Right ventricle myocardium superior (tissue), 1 donor: ENCODE measurements at places on chromosomes 16 and 17.

- no peak for DNase-seq
Observed at GRCh38 chr17:80018917-80019651, 16.6 kb downstream of the TBC1D16 start.

- no peak for DNase-seq
Observed at GRCh38 chr17:32806646-32807045, 70.3 kb downstream of the MYO1D start.

DNA sequence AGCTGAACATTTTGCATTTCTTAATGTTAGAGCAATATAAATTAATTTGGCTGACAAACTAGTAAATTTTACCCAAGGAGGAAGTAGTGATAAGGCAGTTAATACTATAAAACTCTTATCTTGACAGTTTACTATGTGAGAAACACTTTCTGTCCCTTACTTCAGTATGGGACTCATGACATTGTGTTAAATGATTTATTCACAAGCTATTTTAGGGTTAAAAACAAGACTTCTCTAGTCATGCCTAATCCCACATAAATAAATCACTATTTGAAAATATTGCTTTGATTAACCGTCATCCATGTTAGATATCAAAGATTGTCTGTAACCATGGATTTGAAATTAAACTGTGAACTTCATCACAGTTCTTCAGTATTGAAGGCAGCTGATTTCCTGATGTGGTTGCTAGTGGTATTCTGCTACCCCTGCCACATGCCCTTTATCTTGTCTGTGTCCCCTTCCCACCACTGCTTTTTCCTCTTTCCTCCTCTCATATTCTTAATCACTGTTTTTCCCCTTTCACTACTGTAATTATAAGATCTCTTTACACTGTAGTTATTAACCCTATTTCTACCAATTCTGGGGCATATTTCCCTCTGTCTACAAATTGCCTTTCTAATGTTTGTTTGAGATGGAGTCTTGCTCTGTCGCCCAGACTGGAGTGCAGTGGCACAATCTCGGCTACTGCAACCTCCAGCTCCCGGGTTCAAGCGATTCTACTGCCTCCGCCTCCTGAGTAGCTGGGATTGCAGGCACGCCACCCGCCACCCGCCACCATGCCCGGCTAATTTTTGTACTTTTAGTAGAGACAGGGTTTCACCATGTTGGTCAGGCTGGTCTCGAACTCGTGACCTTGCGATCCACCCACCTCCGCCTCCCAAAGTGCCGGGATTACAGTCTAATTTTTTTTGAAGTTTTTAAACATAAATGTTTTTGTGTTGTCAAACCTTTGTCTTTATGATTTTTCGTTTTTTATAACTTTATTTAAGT lies 95.6 kb downstream of the STXBP4 start:
- no peak for DNase-seq

DNA sequence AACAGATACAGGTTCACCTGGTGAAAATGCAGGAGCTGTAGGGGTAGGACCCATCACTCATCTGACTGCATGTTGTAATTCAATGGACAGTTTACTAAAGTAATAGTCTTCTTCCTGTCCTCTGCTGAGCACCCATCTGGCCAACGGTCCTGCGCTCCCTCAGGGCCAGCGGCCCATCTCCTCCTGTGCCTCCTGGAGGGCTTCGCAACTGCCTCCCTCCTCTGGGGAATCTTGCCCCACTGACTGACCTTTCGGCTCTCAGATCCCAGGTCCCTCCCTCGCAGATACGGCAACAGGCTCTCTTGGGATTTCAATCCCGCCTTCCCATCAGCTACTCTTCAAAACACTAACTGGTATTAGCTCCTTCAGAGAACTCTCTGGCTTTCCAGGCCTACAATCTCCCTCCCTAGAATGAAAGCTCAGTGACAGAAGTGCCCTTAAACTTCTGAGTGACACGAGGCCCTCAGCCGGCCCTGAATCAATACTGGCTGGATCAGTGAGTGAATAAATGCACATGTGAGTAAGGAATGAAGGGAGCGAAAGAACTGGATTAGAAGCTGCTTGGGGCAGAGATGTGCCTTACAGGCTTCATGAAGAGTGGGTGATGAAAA lies 1.3 kb downstream of the PEMT start:
- no peak for DNase-seq

DNA sequence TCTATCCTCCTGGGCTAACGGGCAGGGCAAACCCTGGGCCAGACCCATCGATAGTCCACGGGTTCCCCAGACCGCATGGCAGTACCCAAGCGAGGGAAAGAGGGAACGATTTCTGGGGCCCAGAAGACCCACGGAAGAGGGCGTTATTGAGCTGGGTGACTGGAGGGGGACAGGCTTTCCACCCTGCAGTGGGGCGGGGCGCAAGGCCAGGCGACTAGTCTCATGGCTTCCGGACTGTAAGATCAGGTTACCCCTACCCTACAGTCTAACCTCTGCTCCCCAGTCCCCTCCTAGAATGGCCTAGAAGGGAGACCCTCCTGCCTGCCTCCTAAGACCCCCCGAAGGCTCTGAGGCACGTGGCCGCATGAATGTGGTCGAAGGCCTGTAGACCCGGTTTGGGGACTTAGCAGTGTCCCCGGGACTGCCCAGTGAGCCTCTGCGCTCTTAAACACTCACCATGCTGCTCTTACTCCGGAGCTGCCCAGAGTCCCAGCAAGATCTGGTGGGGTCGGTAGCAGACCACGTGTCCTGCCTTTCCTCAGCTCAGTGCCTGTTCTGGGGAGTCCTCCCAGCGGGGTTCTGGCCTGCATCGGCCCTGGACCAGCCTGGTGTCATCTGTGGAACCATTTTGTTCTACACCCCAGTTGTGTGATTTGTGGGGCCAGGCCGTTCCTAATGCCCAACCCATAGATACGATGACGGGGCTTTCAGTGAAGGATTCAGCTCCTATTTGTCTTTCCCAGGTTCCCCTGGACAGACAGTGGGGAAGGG lies 13.2 kb upstream of the AURKB start:
- DNase-seq, result peak; percentile 83

GRCh38 chr16:5533321-5533888 lies 435.8 kb upstream of the EEF2KMT start:
- no peak for DNase-seq

GRCh38 chr17:63082952-63083351 lies 116.9 kb downstream of the TANC2 start:
- no peak for DNase-seq

- DNase-seq, result no peak
Observed at GRCh38 chr17:14337596-14338079, 36.8 kb downstream of the HS3ST3B1 start.

- DNase-seq, result no peak
Observed at GRCh38 chr16:55146966-55147365, 177.0 kb upstream of the IRX6 start.

GRCh38 chr17:4232168-4232813 lies 31.5 kb downstream of the ANKFY1 start:
- no peak for DNase-seq

DNA sequence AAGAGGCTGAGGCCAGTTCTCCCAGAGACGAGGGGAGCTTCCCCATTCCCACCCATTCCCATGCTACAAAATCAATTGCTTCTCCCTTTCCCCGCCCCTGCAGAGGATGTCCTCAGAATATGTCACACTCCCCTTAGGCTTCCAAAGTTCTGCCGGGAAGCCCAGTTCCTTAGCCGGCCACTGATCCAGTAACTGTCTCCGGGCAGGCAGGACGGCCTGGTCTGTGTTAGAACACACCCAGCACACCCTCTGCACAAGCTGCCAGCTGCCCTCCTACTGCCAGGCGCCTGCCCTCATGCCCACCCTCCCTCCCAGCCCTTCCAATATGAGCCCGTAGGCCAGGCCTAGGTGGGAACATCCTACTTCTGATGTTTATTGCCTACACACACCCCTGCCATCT lies 31.1 kb downstream of the SGSM2 start:
- DNase-seq, result no peak

- peak; percentile 82 for DNase-seq
Observed at GRCh38 chr16:87278191-87279093, 38.8 kb downstream of the C16orf95 start.

- no peak for DNase-seq
Observed at GRCh38 chr16:12513076-12513790, 290.5 kb downstream of the CPPED1 start.

- DNase-seq, result peak; percentile 90
Observed at GRCh38 chr17:14302431-14303099, 1.7 kb downstream of the HS3ST3B1 start.

DNA sequence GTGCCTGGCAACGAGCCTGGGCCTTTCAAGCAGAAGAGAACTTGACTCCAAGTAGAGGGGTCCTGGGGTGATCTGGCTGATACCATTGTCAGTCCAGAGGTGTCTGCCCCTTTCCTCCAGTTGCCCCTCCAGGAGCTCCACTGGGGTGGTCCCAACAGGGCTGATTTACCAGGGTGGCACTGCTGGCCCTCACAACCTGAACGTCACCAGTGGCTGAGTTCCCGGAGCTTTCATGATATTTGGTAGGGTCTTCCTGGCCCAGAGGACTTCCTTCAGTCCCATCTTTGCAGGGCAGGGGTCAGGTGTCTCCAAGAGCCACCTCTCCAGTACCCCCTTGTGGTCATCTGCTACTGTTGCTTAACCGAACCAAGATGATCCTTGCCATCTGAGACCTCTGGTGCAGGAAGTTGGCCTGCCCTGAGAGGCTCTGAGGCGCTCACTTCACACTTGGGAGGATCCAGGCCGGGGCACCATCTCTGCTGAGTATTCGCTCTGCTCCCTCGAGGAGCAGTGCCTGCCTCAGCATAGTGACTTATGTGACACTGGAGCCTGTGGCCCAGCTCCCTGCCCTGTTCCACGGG lies 3.5 kb downstream of the LIMD2 start:
- DNase-seq, result no peak

- DNase-seq, result no peak
Observed at GRCh38 chr16:19437280-19437679, 19.6 kb downstream of the TMC5 start.

DNA sequence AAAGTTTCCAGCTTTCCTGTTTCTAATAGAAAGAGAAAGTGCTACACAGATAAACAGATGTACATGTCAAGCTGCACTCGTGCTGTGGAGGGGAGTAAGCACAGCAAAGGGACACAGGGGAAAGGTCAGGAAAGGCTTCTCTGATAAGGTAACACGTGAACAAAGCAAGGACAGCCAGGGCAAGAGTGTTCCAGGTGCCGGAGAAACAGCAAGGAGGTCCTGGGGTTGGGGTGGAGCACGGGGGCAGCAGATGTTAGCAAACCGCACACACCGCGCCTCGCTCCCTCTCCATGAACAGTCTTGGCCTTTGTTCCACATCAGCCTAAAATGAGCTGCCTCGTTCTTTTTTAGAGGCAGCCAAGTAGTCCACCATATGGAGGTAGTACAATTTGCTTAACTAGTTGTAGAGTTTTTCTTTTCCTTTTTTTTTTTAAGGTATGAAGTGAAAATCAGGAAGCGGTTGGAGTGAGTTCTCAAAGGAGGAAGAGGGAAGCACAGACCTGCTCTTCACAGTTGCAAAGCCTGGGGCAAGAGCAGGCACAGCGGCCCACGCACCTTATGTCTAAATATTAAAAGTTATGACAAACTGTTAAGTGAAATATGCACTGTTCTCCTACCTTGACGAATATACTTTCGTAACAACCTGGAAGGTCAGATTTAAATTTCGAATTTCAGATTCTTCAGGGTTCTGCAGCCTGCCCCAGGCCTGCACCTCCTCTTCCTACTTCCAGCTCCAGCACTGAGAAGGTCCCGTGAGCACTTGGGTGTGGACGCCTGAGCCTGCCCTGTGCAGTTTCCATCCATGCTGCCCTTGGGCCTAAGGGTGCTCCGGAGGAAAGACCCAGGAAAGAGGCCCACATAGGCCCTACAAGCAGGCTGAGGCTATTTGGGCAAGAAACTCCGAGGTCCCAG lies 41.5 kb upstream of the RPH3AL start:
- no peak for DNase-seq

DNA sequence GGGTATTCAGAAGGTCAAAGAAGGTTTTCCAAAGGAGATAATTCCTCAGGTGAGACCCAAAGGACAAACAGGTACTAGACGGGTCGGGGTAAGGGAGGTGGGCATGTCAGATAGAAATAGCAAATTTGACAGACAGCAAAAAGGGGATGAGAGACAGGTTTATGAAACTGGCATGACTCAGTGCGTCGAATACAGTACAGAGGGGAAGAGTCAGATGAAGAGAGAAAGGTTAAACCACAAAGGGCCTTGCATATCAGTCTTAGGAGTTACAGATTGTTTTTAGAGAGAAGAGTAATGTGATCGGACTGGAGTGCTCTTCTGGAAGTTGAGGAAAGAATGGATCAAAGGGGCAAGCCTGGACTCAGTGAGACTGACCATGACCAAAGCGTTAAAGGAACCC lies 88.4 kb downstream of the ZZEF1 start:
- no peak for DNase-seq
